ENCODE measurements at places on chromosomes 16 and 17.
A peak's percentile ranks its signal among the peaks of the same experiment; 100 is the strongest.

DNA sequence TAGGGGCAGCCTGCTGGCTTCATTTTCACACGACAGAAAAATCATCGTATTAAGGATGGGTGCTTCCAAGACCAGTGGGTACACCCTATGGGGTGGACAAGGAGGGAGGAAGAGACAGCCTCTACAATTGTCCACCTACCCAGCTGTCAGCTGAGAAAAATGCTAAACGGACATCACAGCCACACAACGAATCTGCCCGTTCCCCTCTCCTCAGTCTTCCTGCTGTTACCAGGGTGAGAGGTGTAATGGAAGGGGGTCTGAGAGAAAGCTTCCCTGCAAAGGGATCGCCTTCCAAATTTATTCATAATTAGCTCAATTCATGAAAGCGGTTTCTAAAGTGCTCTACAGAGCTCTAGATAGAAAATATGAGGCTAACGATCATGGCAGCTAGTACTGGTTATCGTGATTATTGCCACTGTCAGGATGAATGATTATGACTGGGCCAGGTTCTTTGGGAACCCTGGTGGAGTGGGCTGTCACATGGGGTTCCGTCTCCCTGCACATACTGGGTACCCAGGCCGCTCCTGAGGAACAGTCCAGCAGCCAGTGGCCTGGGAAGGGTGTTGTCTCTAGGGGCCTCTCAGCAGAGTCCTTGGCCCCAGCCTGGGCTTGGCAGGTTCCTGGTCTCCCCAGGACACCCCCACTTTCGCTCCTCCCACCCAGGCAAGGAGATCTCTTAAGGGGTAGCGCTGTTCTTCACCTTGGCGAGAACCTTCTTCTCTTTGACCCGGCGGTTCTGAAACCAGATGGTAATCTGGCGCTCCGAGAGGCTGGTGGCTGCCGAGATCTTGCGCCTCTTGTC, 2.2 kb downstream of the HOXB13 start:
- DNase-seq: no peak

- no peak for DNase-seq
These were observed 38.5 kb downstream of the PIGL start for GRCh38 chr17:16255481-16255921.

DNA sequence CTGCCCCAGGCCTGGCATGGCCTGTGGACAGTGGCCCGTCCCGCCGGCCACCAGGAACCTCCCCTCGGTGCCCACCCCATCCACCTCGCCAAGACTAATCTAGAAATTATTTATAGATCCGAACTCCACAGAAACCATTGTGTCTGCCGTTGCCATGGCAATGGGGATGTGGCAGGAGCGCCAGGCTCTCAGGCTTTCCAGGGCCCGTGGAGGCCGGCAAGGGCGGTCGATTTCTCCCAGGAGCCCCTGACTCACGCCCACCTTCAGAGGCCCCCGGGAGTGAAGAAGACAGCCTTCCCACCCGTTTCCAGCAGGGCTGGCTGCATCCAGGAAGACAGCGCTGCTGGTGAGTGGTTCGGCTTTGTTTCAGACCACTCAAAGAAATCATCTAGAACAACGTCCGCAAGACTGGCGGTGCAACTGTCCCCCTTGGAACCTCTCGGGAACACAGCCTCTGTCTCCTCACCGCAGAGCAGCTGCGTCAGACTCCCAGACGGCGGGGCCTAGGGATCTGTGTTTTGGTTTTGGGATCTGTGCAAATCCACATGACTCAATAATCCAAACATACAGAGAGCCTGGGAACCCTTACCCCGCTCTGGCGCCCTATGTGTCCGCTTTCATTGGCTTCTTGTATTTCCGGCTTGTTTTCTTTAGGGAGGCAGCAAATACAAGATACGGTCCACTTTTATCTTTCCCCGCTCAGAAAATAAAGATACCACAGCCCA, 48.5 kb upstream of the ZCCHC14 start:
- DNase-seq: no peak

GRCh38 chr16:19864566-19864965, 20.1 kb downstream of the GPRC5B start:
- no peak for DNase-seq

GRCh38 chr17:65182233-65182632, 45.1 kb downstream of the RGS9 start:
- DNase-seq: no peak

GRCh38 chr16:88301886-88302285, 80.9 kb upstream of the ZNF469 start:
- no peak for DNase-seq

- DNase-seq: no peak
These were observed 16.5 kb downstream of the FCSK start for GRCh38 chr16:70470927-70471341.

DNA sequence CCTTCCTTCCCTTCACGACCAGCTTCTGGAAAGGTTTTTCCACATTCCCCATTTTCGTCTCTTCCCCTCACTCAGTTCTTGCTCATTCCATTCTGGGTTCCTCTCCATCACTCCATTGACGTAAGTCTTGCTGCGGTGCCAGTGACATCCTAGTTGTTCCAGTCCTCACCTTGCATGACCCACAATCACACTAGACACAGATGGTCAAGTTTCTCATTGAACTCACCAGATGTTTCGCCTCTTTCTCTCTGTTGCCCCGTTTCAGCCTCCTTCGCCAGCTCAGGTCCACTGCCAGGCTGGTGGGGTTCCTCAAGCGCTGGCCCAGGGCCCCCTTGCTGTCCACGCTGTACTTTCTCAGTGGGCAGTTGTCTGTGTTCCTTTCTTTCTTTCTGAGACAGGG, 43.4 kb downstream of the CCDC42 start:
- DNase-seq: no peak

GRCh38 chr17:16886655-16887322, 85.1 kb downstream of the TNFRSF13B start:
- DNase-seq: no peak

GRCh38 chr16:31519759-31520431, 7.8 kb upstream of the AHSP start:
- DNase-seq: no peak

DNA sequence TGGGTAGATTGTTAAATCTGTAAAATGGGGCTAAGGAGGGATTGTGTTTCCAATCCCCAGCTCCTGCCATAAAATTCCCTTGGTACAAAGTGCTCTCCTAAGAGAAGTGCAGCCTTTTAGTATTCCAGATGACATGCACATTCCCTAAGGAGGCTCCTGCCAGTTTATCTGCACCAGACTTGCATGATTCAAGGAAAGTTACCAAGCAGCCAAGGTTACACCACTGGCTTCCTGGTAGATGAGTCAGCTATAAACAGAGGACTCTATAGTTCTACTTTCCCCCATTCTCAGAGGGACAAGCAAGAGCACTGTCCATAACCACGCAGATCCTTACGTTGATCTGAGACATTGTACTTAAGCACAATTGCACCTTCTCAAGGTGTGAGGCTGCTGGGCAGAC, 1.9 kb downstream of the CALB2 start:
- DNase-seq: peak; percentile 52
